DMS 273 treated with DMSO at 0.1 percent for 48 hours (cell line): ENCODE measurements at places on chromosomes 4 and X.
A peak's percentile ranks its signal among the peaks of the same experiment; 100 is the strongest.

DNA sequence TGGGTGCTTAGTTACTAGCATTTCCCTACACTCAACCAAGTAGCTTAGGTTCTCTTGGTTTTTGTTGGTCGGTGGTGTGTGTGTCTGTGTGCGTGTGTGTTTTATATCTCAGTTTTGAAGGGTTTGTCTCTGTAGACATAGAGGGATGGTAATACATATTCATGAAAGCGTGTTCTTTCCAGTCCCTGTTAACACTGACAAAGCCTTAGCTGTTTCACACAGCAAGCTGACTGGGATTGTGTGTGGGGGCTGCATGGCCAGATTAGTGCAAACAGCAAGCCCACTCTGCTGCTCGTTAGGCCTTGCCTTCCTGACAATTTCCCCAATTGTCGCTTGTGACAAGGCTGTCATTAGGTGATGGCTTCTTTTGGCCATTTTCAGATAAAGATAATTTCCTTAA, 43.9 kb downstream of the ALPK1 start:
- DNase-seq, result no peak

DNA sequence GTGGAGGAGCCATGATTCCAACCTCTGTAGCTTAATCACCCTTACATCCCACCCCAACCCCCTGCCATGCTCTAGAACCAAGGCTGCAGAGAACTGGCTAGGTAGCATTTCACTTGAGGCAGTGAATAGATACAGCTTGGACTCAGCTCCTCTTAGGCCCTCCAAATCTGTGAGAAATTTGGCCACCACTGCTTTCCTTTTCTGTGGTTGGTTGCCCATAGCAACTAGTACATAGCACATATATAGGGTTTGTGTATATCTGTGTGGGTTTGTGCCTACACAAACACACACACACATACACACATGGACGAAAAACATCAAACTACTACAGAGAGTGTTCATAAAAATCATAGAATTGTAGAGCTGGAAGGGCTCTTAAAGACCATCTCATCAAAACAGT, 52.0 kb upstream of the CCDC160 start:
- no peak for DNase-seq

- DNase-seq, result no peak
Measured at GRCh38 chrX:155242300-155242699, 22.0 kb downstream of the RAB39B start.

GRCh38 chrX:13791559-13791958, 25.3 kb downstream of the GPM6B start:
- no peak for DNase-seq

DNA sequence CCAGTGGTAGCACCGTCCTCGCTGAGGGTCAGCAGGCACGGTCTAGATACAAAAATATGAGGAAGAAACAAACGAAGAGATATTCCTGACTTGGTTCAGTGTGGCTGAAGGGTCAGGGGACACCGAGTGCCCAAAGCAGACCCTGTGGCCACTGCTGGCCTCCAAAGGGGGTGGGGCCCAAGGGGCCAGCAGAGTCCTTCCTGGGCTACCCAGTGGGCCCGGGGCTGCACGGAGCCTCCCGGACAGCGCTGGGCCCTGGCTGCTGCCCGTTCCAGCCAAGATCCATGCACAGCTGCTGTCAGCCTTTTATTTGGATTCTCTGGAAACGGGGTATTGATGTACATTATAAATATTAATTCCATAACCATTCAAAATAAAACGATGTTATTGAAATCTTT, 20.4 kb downstream of the NELFA start:
- no peak for DNase-seq

- DNase-seq, result no peak
Measured at GRCh38 chr4:4641254-4641653, 99.4 kb upstream of the STX18 start.

DNA sequence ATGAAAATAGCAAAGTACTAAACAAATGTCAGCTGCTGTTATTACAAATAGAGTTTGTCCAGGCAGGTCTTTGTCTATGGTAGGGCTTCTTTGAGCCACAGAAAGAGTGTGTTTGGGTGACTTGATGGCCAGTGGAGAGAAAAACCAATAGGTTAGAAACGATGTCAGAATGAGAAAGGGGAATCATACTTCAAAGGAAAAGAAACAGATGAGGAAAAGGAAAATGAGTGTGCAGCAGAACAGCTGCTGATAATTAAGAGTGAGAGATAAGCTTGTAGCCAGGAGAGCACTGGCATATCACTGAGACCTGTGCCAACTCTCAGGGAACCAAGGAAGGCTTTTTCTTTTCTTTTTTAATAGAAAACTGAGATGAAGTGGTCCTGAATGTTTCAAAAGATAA, 257.2 kb downstream of the ARHGAP24 start:
- peak; percentile 41 for DNase-seq

- DNase-seq, result no peak
Measured at GRCh38 chr4:72302981-72303704, 265.9 kb downstream of the ADAMTS3 start.

GRCh38 chr4:152073351-152074087, 312.7 kb upstream of the GATB start:
- DNase-seq, result no peak

DNA sequence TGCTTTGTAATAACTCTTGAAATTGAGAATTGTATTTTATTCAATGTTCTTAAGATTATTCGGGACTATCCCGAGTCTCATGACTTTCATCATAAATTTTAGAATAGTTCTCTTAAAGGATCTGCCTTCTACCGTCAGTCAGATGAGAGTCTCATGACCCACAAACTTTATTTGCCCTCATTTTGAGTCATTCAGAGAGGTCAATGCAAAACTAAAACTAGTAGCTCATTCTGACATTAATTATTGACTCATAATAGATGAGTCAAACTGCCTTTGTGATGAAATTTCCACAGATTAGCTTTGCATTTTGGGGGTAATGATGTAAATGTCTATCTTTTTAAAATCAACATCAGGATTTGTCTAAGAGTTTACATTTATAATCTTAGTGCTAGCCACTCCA, 1527.3 kb downstream of the TECRL start:
- no peak for DNase-seq

DNA sequence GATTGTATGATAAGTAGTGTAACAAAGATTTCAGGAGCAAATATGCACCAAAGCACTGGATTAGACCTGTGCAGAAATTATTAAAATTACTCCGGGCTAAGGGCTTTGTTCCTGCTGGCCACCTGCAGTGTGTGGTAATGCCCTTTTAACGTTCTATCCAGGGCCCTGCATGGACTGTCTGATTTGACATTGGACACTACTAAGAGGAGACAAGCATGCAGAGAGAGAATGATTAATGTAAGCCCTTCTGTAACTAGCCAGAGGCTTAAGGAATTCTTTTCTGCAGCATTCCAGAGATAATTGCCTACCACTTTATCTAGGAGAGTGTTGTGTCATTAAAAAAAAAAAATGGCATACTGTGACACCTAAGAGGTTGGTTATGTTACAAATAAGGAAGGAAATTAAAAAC, 117.0 kb downstream of the PCDH7 start:
- no peak for DNase-seq

GRCh38 chrX:39551762-39552161, 546.0 kb downstream of the BCOR start:
- no peak for DNase-seq
